ENCODE measurements at places on chromosomes 7 and 10.

DNA sequence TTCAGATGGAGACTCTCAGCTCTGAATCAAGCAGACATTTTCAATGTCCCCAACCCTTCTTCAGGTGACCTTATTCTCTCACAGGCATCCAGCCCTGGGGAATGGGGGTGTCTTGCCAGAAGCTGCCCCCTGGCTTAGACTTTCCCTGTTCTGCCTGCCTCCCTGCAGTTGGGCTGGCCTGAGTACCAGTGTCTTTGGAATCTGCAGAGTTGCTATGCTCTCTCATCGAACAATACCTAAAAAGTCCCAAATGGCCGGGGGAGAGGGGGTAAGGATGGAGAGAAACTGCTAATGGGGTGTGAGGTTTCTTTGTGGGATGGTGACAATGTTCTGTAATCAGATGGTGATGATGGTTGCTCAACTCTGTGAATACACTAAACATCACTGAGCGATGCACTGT is 20.6 kb downstream of the SLC18A2 start:
- DNase-seq, result no peak

DNA sequence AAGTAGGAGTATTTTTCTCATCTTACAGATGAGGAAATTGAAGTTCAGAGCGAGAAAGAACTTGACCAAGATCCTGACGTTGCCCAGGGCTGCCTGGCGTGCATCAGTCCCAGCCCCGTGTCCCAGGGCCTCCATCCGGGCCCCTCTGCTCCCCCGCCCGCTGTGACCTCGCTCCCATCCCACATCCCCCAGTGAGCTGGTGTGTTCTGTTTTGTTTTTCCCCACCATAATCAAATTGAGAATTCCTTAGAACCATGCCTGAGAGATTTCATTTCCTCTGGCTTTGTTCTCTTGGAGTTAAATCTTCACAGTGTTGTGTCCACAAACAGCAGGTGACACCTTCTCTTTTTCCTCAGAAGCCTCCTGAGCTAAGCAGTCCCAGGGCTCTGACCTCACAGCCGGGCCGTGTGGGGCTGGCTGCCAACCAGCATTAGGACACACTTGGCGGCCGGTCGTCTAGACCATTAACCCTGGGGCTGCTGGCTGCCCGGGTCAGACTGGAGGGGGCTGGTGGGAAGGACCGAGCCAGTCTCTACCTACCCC is 44.3 kb downstream of the PFKP start:
- DNase-seq, result peak; percentile 42

GRCh38 chr7:88859288-88859687 is 63.8 kb upstream of the TEX47 start:
- no peak for DNase-seq

DNA sequence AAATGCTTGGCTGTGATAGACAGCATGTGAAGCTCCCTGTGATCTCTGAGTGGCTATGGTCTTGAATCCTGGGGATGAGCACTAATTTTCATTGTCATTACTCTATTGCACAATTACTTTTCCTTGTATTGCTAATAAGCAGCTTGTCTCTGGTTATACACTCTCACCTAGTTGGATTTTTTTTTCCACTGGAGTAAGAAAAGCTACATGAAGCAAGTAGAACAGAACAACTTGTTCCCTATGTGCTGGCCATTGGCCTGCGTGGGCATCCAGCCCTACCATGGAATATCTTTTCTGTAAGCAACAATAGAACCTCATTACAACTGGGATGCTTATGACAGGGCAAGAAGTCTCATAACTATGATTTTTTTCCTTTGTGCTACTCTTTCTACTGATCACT is 807.4 kb downstream of the TNS3 start:
- DNase-seq, result no peak
